Uterine smooth muscle cell (primary cell): ENCODE measurements at places on chromosomes 6 and 20. TPM values are rescaled to one million over a fixed set of nuclear protein-coding genes. Genes with fewer than 3 reads are reported as not detected.

The SRMS gene
- total RNA-seq: not detected in 2 replicates

The PAX1 gene
- total RNA-seq: not detected in 2 replicates

The GRIK2 gene
- total RNA-seq: 0.11 and 0.25 TPM in 2 replicates

The EYA2 gene
- total RNA-seq: 1.6 and 2.0 TPM in 2 replicates

The RFX6 gene
- under 0.01 TPM in 1 of 2 replicates, not detected in the other for total RNA-seq

The TGM3 gene
- not detected in 2 replicates for total RNA-seq

The LHFPL5 gene
- total RNA-seq: not detected in 2 replicates

The GLP1R gene
- not detected in 2 replicates for total RNA-seq

The ANKEF1 gene
- 1.00 and 1.9 TPM in 2 replicates for total RNA-seq

The CUTA gene
- 109 and 129 TPM in 2 replicates for total RNA-seq

The MEP1A gene
- not detected in 2 replicates for total RNA-seq

The EGFL8 gene
- 0.66 and 1.00 TPM in 2 replicates for total RNA-seq

The TSPO2 gene
- total RNA-seq: not detected in 2 replicates

The TAAR8 gene
- total RNA-seq: not detected in 2 replicates

The NMBR gene
- total RNA-seq: 0.11 and 0.12 TPM in 2 replicates

The APCDD1L gene
- total RNA-seq: 1.5 and 11.0 TPM in 2 replicates

The FUCA2 gene
- total RNA-seq: 44.1 and 67.4 TPM in 2 replicates

The FOXF2 gene
- 0.25 and 0.55 TPM in 2 replicates for total RNA-seq

The PAK5 gene
- total RNA-seq: not detected in 2 replicates

The LST1 gene
- total RNA-seq: not detected in 2 replicates

The ORC3 gene
- total RNA-seq: 23.1 and 30.2 TPM in 2 replicates

The SPDEF gene
- total RNA-seq: under 0.01 TPM in 1 of 2 replicates, not detected in the other

The FLRT3 gene
- 3.8 and 5.6 TPM in 2 replicates for total RNA-seq

The HCRTR2 gene
- total RNA-seq: not detected in 2 replicates

The CGA gene
- 0.77 TPM in 1 of 2 replicates, not detected in the other for total RNA-seq

The TNFRSF6B gene
- 57.4 and 110 TPM in 2 replicates for total RNA-seq

The NUDT3 gene
- 13.6 and 17.4 TPM in 2 replicates for total RNA-seq

The SPATA25 gene
- 0.62 and 1.5 TPM in 2 replicates for total RNA-seq
